ENCODE measurements at places on chromosomes 1 and 21. TPM values are rescaled to one million over a fixed set of nuclear protein-coding genes. Genes with fewer than 3 reads are reported as not detected.

BARHL2 gene
- not detected for total RNA-seq

ICOSLG gene
- total RNA-seq: 3.1 TPM

CADM3 gene
- total RNA-seq: 0.41 TPM

TRAF3IP3 gene
- total RNA-seq: 3.4 TPM

ODF2L gene
- 48.7 TPM for total RNA-seq

FLG2 gene
- 0.21 TPM for total RNA-seq

SYT6 gene
- 0.10 TPM for total RNA-seq

SH2D1B gene
- total RNA-seq: 0.62 TPM

SLC6A9 gene
- 3.7 TPM for total RNA-seq

ITGB3BP gene
- 16.1 TPM for total RNA-seq

RNF186 gene
- not detected for total RNA-seq

DCST2 gene
- 0.41 TPM for total RNA-seq

SCNM1 gene
- total RNA-seq: 19.1 TPM

ARHGAP29 gene
- total RNA-seq: 59.6 TPM

LAMC1 gene
- 482 TPM for total RNA-seq

BSND gene
- total RNA-seq: not detected

MAP10 gene
- 4.8 TPM for total RNA-seq

ADORA3 gene
- not detected for total RNA-seq

SHISA4 gene
- 40.5 TPM for total RNA-seq

GUCA2B gene
- not detected for total RNA-seq

RAB25 gene
- 13.3 TPM for total RNA-seq

CD34 gene
- 57.5 TPM for total RNA-seq

Measured in tongue (tissue), 3 donors.